Left cardiac atrium (tissue), 4 donors: ENCODE measurements at places on chromosomes 2 and 18. TPM values are rescaled to one million over a fixed set of nuclear protein-coding genes. Genes with fewer than 3 reads are reported as not detected.
A peak's percentile ranks its signal among the peaks of the same experiment; 100 is the strongest.

DNA sequence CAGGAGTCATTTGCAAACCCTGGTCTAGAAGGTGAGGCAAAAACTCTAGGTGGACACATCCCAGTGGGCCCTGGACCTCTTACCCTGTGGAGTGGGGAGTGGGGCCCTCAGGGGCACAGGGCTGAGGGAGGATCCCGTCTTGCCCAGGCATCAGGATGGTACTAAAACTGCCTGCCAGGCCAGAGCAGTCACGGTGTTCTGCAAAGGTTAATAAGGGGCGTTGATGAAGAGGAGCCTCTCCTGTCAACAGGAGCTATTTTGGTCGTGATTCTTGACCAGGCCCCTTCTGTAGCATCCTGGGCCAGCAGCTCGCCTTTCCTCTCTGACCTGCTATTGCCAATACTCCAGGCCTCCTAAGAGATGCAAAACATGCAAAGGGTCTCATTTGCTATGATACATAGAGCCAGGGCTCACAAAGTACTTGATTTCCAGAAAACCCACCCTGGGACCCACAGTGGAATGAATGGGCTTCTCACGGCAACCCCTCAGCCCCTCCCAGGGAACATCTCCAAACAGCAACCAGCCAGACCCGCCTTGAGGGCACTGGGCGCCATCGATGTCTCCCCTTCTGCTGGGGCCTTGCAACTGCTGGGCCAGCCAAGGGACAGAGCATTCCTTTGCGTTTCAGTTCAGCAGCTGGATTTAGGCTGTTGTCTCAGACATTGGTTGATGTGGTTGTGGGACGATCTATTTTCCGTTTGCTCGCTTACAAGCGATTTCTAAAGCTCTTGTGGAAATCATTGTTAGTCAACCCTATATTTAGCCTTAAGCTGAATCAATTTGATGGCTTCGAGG, 111.1 kb downstream of the PDCL3 start:
- DNase-seq: no peak

Gene PREB
- total RNA-seq: 50.1 TPM

Gene CIB4
- 0.44 TPM for total RNA-seq

GRCh38 chr2:2184549-2185249, 146.4 kb downstream of the MYT1L start:
- DNase-seq: no peak

DNA sequence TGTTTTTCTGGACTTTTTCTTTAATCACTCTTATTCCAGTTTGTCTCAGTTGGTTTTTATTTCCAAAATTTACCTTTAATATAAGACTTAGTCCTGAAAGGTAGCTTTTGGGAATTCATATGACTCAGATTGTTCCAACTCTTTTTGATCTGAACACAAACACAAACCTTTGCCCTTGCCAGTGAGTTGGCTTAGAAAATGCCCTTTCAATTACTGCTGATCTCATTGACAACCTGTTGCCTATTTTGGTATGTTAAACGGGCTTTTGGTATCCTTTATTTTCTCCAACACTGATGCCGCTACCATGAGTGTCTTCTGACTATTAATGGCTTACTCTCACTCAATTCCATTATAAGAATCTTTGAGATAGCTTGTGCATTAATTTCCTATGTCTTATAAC, 143.4 kb downstream of the GULP1 start:
- DNase-seq: no peak

DNA sequence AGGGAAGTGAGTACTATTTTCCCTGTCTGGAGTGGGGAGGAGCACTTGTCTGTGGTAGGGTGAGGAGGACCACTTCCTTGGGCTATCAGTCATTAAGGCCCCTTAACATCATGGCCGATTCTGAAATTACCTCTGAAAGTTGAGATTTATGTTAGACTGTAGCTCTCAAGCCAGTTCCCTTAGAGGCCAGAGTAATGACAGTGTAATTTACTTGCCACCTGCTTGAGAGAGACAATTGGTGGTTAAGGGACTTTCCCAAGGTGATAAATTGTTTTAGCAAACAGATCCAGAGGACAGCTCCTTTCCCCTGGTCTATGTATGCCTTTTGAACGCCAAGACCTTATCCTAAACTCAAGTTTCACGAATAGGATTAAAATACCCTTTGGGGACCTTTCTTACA, 56.1 kb downstream of the NEDD4L start:
- DNase-seq: no peak

- no peak for DNase-seq
Observed at GRCh38 chr2:46923041-46923528, 7.5 kb upstream of the MCFD2 start.

DNA sequence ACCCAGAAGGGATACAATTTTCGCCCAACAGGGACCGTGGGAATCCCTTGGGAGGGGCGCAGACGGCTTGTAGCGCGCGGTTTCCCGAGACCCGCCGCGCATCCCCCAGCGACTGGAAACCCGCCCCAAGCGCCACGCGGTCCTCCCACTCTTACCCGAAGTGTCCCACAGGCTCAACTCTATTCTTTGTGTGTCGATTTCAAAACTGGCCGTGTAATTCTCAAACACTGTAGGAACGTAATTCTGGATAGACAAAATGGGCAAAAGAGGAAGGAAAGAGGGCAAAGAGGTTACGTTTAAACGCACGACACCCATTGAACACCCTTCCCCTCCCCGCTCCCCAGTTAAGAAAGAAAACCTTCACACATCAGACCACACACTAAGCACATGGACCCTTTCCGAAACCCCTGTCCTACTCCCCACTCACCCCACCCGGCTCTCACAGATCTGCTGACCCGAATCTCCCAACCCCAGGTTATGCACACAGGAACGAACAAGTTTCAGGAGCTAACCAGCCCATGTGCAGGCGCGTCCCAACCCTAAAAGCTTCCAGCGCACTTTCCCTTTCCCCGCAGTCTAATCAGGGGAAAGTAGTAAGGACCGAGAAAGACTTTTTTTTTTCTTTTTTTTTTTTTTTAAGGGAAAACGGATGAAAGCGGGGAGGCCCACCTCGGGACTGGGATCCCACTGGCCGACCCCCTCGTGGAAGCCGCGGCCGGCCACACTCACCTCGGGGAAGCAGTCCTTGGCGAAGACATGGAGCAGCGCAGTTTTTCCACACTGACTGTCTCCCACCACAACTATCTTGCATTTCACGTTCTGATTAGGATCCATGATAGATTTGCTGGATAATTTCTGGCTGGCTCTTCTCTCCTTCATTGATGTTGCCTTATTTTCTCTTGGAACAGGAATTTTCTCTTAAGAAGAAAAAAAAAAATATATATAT, 655 bp downstream of the RND3 start:
- DNase-seq: peak; percentile 27

Gene GATA6
- 59.6 TPM for total RNA-seq

DNA sequence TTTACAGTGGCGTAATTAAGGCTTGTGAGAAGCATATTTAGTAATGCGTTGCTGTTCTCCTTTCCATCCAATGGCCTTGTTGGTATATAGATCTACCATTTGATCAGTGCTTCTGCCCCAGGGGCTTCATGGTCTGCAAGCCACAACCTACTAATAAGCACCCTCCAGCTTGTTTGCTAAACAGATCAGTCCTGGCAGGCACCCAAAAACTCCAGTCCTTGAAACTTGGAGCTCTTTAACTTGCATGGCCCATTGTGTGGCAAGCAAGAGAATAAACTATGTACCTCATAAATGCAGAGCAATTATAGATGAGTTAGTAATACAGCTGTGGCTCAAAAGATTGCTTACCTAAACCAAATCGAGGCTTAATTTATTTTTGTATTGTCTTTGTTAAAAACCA, 158.5 kb downstream of the FTCDNL1 start:
- no peak for DNase-seq

Gene REEP1
- total RNA-seq: 22.5 TPM

DNA sequence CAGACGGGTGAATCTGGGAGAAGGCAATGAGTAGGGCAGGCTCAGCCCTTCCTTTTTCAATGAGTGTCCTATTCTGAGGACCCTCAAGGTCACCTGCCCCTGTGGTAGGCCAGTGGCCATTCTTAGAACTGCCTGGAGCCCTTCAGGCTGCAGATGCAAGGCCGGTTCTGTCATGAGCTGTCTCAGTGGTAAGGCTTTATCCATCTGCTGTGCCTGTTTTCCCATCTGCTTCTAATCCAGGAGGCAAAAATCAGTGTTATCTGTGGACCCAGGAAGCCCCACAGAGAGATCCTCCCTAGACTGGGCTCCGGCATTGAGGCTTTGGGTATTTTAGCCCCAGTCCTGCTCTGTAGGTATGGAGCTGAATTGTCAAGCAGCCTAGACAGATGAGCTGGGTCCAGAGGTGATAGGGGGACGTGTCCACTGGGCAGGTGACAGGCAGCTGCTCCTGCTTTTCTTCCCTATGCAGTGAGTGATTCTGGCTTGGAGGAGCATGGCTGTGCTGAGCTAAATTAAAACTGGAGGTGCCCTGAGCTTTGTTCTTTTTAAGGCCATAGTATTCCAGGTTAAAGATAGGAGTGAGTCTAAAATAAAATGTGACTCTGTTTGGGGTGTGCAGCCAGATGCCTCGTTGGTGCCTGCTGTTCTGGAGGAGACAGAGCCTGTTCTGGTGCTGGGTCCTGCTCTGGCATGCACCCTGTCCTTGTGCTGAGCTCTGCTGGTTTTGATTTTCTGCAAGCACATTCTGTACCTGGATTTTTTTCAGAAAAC, 92.5 kb downstream of the FHOD3 start:
- no peak for DNase-seq

DNA sequence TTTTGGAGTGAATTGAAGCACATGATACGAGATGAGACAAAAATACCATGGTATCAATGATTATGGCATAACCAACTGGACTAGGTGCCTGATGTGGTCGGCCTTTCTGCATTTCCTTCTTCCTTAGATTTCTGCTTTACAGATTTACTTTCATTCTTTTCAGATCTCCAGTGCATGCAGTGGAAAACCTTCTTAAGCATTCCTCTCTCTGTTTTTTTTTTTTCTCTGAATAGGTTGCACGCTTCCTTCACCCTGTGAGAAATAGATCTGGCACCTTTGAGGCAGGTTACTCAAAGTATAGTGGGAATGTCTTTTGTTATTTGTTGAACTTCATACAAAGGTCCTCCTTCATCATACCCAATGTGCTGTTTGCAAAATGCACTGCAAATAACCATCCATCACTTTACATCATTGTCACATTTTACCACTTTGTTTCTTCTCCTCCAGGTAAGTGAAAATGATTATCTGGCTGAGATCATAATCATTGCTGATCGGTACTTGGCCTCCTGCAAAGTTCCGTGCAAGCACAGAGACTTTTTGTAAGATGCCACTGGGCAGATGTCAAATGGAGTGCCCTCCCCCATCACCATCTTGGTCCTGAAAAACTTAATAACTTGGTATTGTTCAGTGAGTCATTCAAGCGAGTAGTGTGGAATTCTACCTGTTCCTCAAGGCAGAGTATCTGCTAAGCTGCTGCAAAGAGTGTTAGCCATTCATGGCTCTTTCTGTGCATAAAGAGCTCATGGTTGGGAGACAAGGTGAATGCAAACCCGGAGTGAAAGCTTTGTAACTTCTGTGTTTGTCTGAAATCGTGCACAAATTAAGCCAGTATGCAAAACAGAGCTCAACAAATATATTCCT, 30.0 kb upstream of the KLHL14 start:
- DNase-seq: no peak

DNA sequence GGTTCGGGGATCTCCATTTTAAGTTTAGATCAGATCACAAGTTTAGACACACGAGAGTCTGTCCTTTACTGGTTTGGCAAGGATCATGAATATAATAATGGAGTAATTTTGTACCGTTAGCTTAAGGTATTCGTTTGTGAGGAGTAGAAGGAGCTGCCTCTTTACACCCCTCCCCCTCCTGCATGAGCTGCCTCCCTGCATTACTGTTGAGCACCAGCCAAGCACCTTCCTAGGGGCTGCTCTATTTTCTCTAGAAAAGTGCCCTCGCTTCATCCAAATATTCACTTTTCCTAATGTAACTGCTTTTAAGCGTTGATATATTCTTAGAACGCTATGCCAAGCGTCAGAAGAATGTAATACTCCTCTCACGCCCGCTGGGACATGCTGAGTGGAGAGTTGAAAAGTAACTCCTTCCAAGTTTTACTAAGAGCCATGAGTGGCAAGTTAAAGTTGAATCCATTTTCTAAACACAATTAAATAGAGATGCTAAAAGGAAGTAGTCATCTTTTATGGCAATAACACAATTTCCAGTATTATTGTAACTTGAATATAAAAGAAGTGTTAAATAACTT, 25.4 kb upstream of the SCN7A start:
- no peak for DNase-seq

DNA sequence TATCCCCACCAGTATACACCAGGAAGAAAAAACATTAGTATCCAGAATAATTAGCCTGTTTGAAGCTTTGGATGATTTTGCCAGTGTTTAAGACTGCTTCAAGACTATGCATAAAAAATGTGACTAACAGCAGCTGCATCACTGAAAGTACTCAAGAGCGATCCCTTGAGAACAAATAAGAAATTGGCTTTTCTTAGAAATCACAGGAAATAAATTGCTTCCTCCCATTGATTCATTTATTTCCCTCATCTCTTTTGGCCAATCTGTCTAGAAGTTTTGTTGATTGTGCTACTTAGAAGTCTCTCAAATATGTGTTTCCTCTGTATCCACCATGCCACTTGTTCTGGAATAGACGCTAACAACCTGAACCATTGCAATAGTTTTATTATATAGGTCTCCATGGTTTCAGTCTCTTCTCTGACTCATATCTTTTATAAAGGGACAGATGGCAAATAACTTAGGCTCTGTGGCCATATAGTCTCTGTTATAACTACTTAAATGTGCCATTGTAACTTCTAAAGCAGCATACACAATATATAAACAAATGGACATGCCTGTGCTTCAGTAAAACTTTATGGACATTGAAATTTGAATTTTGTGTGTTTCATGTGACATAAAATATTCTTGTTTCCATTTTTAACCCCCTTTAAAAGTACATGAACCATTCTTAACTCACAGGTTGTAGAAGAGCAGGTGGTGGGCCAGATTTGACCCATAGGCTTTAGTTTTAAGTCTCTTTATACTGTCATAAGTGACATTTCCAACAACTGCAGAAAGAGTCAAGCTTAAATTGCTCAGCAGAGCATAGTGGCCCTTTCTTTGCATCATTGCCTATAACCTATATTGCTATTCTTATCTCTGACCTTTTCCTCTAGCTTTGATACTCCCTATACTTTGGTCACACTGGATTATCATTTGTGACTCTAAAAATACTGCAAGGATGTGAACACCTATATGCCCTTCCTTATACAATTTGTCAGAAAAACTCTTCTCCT, 123.9 kb downstream of the MC4R start:
- no peak for DNase-seq

GRCh38 chr2:165698444-165698884, 95.6 kb downstream of the GALNT3 start:
- peak; percentile 28 for DNase-seq

DNA sequence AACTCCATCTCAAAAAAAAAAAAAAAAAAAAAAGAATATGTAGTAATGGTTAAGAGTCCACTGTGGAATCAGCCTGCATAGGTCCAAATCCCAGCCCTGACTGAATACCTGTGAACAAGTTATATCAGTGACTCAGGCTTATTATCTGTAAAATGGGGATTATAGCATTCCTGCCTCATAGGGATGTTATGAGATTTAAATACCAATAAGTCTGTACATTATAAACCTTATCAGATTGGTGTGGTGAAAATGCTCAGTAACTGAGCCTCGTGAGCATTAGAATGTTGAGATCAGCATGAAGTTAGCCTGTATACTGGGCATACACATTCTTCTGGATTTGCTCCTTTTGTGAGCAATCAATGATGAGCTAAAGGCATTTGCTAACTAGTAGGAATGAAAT, 3.0 kb upstream of the AMMECR1L start:
- DNase-seq: no peak

Gene GAD1
- not detected for total RNA-seq
